ENCODE measurements at places on chromosomes 7 and 10. TPM values are rescaled to one million over a fixed set of nuclear protein-coding genes. Genes with fewer than 3 reads are reported as not detected.
A peak's percentile ranks its signal among the peaks of the same experiment; 100 is the strongest.

The RRP12 gene
- 6.1 TPM for total RNA-seq

- no peaks in the 10 kb centered on the region for H3K36me3 ChIP-seq
- DNase-seq, result no peak
- no peaks in the 10 kb centered on the region for H3K27me3 ChIP-seq
Observed at GRCh38 chr7:105512415-105512814, 9.7 kb downstream of the PUS7 start.

GRCh38 chr7:84811362-84811761 lies 375.5 kb downstream of the SEMA3D start:
- H3K27ac ChIP-seq, result no peak overlapping the region
- H3K36me3 ChIP-seq, result no peaks in the 10 kb centered on the region
- H3K4me3 ChIP-seq, result no peak overlapping the region
- no peaks in the 10 kb centered on the region for H3K27me3 ChIP-seq

DNA sequence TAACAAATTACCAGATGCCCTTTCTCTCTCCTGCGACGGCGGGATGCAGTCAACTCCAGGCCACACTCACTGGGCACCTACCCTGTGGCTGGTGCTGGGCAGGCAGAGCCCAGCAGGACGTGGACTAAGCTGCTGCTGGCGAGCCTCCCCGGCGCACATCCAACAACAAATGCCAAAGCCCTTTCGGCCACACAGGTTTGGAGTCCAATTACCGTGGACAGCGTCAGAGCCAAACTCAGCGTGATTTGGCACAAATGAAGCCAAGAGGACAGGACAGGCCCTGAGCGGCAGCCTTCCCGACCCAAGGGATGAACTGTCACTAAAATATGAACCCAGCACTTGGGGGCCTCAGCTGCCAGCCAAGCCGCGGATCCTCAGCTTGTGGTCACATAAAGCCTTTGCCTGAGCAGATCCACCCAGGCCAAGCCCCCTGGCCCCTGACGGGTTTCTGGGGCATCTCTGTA lies 28.4 kb downstream of the DAGLB start:
- peaks cover 29% of the 10 kb centered on the region for H3K36me3 ChIP-seq
- no peaks in the 10 kb centered on the region for H3K4me1 ChIP-seq
- no peak for DNase-seq
- H3K27ac ChIP-seq, result no peak overlapping the region
- H3K4me3 ChIP-seq, result no peak overlapping the region
- H3K27me3 ChIP-seq, result no peaks in the 10 kb centered on the region

GRCh38 chr10:132671228-132672154 lies 114.5 kb downstream of the NKX6-2 start:
- H3K4me1 ChIP-seq, result no peaks in the 10 kb centered on the region
- H3K27me3 ChIP-seq, result no peaks in the 10 kb centered on the region
- H3K4me3 ChIP-seq, result no peak overlapping the region
- H3K27ac ChIP-seq, result no peak overlapping the region
- peak; percentile 50 for DNase-seq

DNA sequence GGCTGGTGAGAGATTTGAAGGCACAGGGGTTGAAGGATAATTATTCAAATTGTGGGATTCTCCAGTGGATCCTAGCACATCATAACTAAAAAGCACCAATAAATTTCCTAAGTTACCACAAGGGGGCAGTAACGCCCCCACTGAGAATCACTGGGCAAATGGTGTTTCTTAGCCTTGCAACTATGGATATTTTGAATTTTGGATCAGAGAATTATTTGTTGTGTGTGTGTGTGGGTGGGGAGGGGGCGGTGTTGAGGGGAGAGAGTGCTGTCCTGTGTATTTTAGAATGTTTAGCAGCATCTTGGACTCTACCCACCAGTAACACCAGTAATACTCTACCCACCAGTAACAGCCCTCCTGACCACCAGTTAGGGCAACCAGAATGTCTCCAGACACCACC lies 63.3 kb upstream of the PRKG1 start:
- no peak overlapping the region for H3K4me3 ChIP-seq
- H3K27me3 ChIP-seq, result no peaks in the 10 kb centered on the region
- no peak for DNase-seq
- no peaks in the 10 kb centered on the region for H3K36me3 ChIP-seq
- H3K27ac ChIP-seq, result no peak overlapping the region
- H3K4me1 ChIP-seq, result peaks cover 7% of the 10 kb centered on the region

The TEX36 gene
- not detected for total RNA-seq

Measured in sigmoid colon (tissue), 7 donors.